ENCODE measurements at places on chromosomes 12 and 14.

GRCh38 chr14:58662759-58663158, 25.0 kb downstream of the DACT1 start:
- DNase-seq = no peak

GRCh38 chr12:32002848-32003493, 43.8 kb downstream of the RESF1 start:
- DNase-seq = no peak

GRCh38 chr14:76390621-76391020, 14.7 kb downstream of the ESRRB start:
- no peak for DNase-seq

GRCh38 chr14:56855891-56856461, 45.7 kb upstream of the OTX2 start:
- DNase-seq = no peak

All from glomerular endothelial cell (primary cell).